ENCODE measurements at places on chromosomes 13 and 19.

GRCh38 chr19:19213426-19214158, 1.8 kb downstream of the NCAN start:
- no peak for DNase-seq
- no peak overlapping the region for H3K27ac ChIP-seq
- no peaks in the 10 kb centered on the region for H3K36me3 ChIP-seq

- no peak for DNase-seq
- H3K36me3 ChIP-seq, result no peaks in the 10 kb centered on the region
- H3K27me3 ChIP-seq, result no peaks in the 10 kb centered on the region
- no peak overlapping the region for H3K4me3 ChIP-seq
These were observed 4.3 kb upstream of the POSTN start for GRCh38 chr13:37602733-37603381.

DNA sequence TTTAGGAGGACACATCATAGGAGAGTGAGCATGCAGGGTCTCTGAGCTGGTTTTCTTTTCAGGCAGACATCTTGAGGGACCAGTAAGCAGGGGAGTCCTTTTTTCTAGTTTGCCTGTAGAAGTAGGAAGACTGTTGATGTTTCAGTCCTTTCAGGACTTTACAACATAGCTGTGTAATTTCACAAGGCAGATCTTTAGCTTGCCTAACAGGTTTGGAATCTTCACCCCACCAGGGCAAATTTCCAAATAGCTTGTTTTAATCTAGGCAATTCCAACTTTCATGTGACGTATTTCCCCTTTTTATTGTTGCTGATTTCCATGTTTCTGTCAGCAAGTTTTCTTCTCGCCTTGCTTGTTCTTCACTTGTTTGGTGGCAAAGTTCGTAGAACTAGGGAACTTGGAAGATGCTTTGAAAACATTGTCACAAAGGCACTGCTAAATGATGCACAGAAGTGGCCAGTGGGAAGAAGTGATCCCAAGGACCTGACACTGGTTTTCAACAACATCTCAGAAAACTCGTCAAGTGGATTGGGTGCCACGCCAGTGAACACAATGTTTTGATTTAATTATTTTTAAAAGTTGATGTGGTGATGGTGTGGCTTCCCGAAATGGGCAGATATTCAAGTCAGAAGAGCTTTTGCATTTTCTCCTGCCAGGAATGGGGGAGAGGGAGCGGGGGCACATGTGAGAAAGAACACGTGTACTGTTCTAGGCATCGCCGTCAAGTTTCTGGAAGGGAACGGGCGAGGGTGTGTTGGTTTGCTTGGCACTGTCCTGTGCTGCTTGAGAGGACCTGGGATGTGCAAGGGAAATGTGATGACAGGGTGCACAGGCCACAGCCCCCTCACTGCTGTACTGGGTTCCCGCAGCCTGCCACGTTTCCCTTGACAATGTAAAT, 418.6 kb downstream of the OXGR1 start:
- H3K27ac ChIP-seq, result no peak overlapping the region
- DNase-seq, result no peak
- H3K27me3 ChIP-seq, result no peaks in the 10 kb centered on the region
- H3K4me1 ChIP-seq, result no peaks in the 10 kb centered on the region
- H3K36me3 ChIP-seq, result no peaks in the 10 kb centered on the region

- H3K27ac ChIP-seq, result no peak overlapping the region
- H3K27me3 ChIP-seq, result no peaks in the 10 kb centered on the region
- no peak for DNase-seq
- no peaks in the 10 kb centered on the region for H3K4me1 ChIP-seq
- H3K4me3 ChIP-seq, result no peak overlapping the region
These were observed 5.9 kb upstream of the MLNR start for GRCh38 chr13:49213997-49214916.

GRCh38 chr19:47756953-47757608, 11.7 kb downstream of the NOP53 start:
- no peaks in the 10 kb centered on the region for H3K27me3 ChIP-seq
- H3K36me3 ChIP-seq, result no peaks in the 10 kb centered on the region
- H3K4me1 ChIP-seq, result no peaks in the 10 kb centered on the region
- H3K27ac ChIP-seq, result no peak overlapping the region

GRCh38 chr13:109346060-109346459, 440.3 kb downstream of the IRS2 start:
- no peak overlapping the region for H3K27ac ChIP-seq
- H3K4me1 ChIP-seq, result no peaks in the 10 kb centered on the region
- H3K27me3 ChIP-seq, result no peaks in the 10 kb centered on the region
- DNase-seq, result no peak
- H3K36me3 ChIP-seq, result no peaks in the 10 kb centered on the region
- no peak overlapping the region for H3K4me3 ChIP-seq
